ENCODE measurements at places on chromosomes 2 and 18.
A peak's percentile ranks its signal among the peaks of the same experiment; 100 is the strongest.

- DNase-seq = no peak
Observed at GRCh38 chr2:218002143-218002844, 501 bp downstream of the TNS1 start.

GRCh38 chr2:102796337-102796736 is 34.5 kb downstream of the TMEM182 start:
- DNase-seq = no peak

GRCh38 chr2:221050020-221050795 is 521.9 kb downstream of the EPHA4 start:
- DNase-seq = no peak

- no peak for DNase-seq
Observed at GRCh38 chr18:48806551-48807261, 144.1 kb downstream of the SMAD7 start.

- DNase-seq = no peak
Observed at GRCh38 chr2:34241905-34242762, 643.0 kb upstream of the FAM98A start.

DNA sequence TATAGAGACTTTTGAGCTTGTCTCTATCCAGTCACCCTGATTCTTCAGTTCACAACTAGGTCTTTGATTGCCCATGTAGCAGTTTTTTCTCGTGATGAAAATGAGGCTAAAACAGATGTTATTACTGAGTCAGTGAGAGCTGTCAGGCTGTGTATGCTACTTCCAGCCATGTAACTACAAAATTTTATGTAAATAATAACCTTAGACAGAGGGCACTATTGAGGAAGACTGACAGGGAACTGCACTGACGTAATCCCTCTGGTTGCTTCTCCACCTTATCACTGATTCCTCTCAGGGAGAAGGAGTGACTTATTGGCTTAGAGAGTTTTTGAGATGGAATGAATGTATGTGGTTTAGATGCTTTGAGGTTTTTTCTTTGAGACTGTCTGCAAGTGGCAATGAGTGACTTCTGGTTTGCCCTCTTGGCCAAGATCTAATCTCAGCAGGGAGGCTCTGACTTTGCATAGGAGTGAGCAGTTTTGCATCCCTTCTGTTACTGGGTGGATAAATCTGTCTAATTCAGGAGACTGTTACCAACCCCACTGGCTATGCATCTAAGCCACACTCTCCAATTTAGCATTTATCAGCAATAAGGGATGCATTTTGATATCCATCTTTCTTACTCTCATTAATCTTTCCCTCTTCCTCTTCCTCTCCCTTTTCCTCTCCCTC is 555.2 kb upstream of the FANCL start:
- no peak for DNase-seq

- no peak for DNase-seq
Observed at GRCh38 chr18:27964811-27965210, 212.1 kb downstream of the CDH2 start.

DNA sequence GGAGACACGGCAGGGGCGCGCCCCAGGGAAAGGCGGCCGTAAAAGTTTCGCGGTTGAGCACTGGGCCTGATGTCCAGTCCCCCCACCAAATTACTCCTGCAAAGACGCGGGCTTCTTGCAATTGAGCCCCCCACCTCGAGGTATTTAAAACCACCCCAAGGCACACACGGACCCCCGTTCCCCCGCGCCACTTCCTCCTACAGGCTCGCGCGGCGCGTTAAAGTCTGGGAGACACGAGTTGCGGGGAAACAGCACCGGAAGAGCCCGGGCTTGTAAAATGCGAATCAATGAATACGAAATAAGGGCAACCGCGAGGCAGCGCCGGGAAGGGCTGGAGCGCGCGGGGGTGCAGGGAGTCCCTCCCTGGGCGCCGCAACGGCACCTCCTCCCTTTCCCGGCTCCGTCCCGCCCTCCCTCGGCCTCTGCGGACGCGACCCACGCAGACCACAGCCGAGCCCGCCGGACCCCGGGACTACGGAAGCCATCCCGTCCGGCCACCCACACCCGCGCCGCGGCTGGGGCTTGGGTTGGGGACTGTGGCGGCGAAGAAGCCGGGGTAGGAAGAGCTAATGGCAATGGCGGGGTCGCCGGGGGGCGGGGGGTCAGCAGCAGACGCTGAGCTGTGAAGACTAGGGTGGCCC is 918 bp upstream of the NETO1 start:
- no peak for DNase-seq

DNA sequence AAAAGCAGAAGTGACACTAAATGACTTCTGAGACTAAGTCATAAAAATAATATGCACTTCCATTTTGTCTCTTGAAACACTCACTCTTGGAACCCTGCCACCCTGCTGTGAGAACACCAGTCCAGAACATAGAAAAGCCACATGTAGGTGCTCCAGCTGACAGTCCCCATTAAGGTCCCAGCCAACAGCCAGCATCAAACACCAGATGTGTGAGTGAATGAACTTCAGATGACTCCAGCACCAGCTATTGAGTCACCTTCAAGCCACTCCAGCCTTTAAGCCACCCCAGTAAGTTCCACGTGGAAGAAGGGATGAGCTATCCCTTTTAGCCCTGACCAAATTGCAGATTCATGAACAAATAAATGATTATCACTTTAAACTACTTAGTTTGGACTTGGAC is 31.5 kb upstream of the LGALSL start:
- no peak for DNase-seq

- peak; percentile 16 for DNase-seq
Observed at GRCh38 chr2:215870088-215870490, 143.3 kb downstream of the MREG start.

DNA sequence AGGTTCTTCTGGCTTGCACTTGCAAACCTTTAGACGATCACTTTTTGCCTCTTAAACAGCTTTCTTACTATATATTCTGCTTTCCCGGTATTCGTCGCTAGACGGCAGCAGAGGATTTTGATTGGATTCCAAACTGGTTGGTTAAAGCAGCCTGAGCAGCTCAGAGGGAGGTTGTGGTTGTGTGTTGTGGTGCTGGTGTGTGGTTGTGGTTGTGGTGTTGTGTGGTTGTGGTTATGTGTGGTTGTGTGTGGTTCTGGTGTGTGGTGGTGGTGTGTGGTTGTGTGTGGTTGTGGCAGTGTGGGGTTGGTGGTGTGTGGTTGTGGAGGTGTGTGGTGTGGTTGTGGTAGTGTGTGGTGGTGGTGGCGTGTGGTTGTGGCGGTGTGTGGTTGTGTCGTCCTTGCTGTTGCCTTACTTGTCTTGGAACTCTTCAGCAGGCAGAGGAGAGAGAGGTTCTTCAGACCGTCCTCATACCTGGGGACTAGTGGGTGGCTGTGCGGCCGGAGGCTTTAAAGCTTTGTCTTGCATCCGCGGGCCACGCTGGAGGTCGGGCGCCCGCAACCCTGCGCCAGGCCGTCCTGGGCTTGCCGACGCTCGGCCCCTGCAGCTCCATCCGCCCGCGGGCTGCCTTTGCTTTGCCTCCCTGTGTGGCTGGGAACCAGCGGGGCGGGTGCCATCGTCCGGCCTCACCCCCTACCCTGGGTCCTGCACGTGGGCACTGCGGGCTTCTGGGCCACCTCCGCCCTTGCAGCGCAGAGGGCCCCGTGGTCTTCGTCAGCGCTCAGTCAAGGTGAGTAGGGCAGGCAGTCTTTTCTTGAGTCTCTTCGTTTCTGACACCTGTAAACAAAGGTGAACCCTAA is 190.8 kb downstream of the ARHGAP28 start:
- DNase-seq = no peak

GRCh38 chr18:60935041-60935910 is 398.0 kb upstream of the CDH20 start:
- DNase-seq = no peak

GRCh38 chr2:53768242-53768542 is 588 bp downstream of the CHAC2 start:
- DNase-seq = no peak

- no peak for DNase-seq
Observed at GRCh38 chr18:67483237-67483636, 33.3 kb downstream of the DSEL start.

- no peak for DNase-seq
Observed at GRCh38 chr2:72182547-72182946, 34.9 kb upstream of the CYP26B1 start.
